ENCODE measurements at places on chromosomes 2 and 18.

DNA sequence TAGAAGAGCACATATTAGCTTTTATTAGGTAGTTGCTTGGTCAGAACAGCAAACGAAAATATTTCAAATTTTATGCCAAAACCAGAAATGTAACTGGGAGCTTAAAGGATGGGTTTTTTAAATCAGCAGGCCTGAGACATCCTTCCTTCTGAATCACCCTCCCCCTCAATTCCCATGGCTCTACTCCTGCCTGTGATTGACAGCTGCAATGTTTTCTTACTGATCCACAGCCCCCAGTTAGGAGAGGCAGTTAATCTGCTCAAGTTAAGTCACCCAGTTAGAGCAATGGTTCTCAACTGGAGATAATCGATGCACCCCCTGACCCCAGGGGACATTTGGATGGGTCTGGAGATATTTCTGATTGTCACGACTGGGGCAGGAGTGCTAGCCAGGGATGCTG is 24.9 kb downstream of the KCTD18 start:
- no peak for DNase-seq

DNA sequence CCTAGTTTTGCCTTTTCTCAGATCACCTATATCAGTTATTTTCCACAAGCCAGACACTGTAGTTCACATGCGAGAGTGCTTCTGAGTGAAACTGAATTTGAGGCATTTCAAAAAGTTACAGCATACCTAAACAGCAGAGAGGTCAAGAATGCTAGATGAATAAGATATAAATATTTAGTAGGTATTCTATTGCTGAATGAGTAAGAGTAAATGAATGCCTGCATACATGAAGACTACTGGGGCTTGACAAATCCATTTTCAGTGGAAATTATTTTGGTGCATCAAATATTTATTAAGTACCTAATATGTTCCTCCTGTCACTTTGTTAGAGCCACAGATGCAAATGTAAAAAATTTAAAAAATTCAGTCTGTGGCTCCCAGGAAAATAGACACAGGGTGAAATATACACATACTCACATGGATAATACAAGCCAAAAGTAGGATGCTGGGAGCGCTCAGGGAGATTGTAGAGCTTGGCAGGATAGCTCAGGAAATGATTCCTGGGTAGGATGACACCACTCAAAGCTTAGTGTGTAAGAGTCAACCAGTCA is 27.6 kb upstream of the CDC42EP3 start:
- no peak for DNase-seq

DNA sequence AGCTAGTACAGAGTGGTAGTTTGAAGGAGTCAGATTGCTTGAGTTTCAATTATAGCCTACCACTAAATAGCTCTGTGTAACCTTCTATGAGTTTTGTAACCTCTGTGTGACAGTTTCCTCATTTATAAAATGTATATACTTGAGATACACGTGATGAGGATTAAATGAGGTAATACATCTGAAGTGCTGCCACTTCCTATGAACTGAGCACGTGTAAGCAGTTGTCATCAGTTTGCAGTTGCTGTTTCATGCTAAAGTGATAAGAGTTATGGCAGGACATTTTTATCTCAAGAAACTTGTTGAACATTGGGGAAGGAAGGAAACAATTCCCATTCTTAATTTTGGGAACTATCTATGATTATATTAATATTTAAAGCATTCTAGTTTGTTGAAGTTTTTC is 38.5 kb downstream of the CARF start:
- DNase-seq = no peak

- no peak for DNase-seq
These were observed 14.0 kb downstream of the ATP8B1 start for GRCh38 chr18:57789090-57789489.

DNA sequence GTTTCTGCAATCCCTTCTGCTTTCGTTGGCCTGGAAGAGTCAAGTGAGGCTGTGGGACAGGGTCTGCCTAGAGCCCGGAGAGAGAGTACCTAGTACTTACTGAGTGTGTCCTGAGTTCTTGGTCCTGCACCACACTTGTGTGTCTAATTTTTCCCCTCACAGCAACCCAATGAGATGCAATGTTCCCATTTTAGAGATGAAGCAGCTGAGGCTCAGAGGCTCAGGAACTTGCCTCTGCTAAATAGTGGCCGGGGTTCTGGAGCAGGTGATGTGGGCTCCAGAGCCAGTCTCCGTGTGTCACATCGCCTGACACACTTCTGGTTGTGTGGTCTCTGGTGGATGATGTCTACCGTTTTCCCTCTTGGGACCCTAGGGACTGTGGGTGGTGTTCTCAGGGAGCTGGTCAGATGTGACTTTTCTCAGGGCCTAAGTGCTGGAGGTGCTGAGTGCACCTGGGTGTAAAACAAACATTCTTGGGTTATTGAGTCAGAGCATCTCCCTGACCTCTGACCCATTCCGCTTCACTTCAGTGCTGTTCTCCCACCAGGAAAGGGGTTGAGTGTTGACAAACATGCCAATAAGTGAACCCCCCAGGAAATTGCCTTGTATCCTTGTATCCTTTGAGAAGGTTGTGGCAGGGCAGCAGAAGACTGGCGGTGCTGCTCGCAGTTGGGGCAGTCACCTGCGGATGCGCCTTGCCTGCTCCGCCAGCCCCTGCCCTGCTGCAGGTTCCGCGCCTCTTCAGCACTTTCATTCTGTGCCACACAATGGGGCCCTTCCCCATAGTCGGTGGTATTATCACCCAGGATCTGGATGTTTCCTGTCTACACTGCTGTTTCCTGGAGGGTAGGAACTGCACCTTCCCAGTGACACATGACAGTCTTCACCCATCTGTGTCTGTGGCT is 32.1 kb downstream of the HK2 start:
- DNase-seq = no peak

- no peak for DNase-seq
These were observed 10.2 kb upstream of the CHN1 start for GRCh38 chr2:175015340-175015739.

DNA sequence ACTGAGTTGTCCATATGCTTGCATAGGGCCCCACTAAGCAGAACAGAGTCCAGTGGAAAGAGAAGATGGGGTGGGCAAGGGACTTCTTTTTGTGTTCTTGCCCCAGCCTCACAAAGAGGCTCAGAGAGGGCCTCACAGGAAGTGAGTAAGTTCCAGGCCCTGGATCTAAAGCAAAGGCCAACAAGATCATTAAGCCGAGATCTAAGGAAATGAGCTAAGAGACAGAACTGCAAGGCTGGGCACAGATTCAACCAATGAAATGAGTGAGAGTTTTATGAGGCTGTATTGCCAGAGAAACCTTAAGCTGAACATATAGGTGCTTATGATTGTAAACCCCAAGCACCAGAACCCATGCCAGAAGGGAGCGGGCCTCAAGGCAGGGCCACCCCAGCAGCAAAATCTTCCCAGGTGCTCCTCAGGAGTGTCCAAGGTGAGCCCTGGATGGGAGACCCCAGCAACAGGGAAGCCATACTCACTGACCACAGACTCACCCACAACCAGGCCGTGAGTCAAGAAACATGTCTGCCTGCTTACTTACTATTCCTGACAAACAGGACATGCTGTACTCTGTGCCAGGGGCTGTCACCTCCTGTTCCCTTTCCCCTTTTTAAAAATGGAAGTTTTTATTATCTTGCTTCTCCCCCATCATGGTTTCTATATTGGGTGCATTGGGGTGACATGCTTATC is 40.2 kb downstream of the SLC14A1 start:
- no peak for DNase-seq

GRCh38 chr2:160405077-160405867 is 88.3 kb downstream of the RBMS1 start:
- no peak for DNase-seq

DNA sequence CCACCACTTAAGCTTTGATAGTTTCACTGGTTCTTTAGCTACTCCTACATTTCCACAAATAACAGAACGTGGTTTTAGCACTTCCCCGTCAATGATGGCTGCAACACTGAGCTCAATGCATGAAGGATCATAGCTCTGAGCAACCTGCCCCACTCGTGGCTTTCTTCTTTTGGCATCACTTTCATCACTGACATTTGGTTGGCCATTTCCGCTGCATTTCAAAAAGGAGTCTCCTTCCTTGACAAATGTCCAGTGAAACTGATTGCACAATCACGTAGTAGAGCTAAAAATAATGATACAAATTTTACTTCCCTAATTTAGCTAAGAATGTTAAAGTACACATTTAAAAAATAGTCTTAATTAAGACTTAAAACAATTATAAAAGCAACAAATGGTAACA is 205.2 kb upstream of the HDAC4 start:
- DNase-seq = no peak

DNA sequence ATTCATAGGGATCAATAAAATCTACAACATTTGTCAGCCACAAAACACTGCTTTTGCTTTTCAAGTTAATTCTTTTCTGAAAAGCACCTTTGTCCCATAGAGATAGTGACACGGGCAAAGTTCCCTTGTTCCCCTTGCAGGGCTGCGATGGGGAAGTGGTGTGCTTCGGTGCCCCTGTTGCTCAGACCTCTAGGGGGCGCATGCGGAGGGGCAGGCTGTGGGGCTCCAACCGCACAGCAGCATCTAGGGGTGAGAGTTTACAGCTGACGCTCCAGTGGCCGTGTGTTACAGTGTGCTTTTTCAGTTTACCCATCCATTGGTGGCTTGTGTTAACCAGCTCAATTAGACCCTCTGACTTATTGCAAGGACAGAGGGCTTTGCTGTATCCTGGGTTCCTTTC is 1432.2 kb upstream of the ACVR2A start:
- no peak for DNase-seq

GRCh38 chr2:122368576-122369243 is 613.3 kb downstream of the TSN start:
- DNase-seq = no peak

GRCh38 chr18:36467614-36468013 is 170.1 kb downstream of the FHOD3 start:
- DNase-seq = no peak

DNA sequence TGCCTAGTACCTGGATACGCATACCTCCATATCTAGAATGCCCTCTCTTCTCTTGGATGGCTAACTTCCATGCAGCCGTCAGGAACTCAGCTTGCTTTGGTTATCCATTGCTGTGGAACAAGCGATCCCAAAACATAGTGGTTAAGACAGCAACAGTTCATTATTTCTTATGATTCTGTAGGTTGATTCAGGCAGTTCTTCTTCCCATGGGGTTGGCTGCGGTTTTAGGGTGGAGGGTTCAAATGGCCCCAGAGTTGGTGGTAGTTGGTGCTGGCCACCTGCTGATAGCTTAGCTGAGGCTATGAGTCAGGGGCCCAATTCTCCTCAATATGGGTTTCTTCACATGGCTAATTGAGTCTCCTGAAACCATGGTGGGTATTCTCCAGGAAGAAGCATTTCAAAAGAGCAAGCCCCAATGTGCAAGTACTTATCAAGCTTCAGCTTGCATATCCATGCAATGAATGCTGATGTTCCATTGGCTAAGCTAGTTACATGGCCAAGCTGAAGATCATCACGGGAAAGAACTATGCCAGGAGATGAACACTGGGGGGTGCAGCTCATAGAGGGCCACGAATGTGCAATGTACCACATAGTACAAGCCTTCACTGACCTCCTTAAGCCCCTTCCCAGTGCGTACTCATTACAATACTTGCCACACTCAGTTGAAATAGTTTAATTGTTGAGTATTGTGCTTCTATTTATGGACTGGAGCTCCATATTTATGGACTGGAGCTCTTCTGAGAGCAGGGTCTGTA is 10.0 kb upstream of the RHOB start:
- no peak for DNase-seq

GRCh38 chr18:76589866-76590265 is 94.8 kb upstream of the ZNF516 start:
- DNase-seq = no peak

DNA sequence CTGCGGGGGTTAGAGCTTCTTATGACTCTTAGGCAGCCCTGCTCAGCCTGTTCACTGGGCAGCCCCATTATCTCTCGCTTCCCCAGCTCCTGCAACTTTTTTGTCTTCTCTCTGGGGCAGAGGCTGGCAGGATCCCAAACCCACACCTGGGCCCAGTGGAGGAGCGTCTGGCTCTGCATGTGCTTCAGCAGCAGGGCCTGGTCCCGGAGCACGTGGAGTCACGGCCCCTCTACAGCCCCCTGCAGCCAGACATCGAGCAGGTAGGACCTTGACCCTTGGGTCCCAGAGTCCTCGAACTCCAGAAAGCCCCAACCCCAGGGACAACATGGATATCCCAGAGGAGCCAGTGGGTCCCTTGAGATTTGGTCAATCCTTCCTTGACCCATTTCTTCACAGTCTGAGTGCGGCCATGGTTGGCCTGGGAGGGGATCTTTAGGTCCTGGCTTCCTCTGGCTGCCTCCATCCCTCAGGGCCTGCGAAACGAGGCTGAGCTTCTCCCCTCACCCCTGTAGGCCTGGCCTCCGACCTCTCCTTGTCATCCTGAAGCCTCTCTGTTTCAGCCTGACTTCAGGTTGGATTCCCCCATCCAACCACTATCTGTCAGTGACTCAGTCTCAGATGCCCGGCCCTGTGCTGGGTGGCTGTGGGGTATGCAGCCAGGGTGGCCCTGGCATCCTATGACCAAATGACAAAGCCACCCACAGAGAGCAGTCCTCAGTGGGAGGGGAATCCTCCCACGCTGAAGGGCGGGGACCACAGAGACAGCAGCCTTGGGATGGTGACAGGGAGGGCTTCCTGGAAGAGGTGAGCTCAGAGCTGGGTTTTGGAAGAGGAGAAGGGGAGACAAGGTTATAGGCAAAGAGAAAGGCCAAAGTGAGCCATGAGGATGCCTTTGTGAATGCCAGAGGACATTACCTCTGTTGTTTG is 214.2 kb downstream of the DYSF start:
- DNase-seq = no peak

- peak; percentile 5 for DNase-seq
These were observed 4.6 kb upstream of the DLX1 start for GRCh38 chr2:172080641-172081220.

- no peak for DNase-seq
These were observed 32.8 kb upstream of the ZNF396 start for GRCh38 chr18:35409911-35410310.

DNA sequence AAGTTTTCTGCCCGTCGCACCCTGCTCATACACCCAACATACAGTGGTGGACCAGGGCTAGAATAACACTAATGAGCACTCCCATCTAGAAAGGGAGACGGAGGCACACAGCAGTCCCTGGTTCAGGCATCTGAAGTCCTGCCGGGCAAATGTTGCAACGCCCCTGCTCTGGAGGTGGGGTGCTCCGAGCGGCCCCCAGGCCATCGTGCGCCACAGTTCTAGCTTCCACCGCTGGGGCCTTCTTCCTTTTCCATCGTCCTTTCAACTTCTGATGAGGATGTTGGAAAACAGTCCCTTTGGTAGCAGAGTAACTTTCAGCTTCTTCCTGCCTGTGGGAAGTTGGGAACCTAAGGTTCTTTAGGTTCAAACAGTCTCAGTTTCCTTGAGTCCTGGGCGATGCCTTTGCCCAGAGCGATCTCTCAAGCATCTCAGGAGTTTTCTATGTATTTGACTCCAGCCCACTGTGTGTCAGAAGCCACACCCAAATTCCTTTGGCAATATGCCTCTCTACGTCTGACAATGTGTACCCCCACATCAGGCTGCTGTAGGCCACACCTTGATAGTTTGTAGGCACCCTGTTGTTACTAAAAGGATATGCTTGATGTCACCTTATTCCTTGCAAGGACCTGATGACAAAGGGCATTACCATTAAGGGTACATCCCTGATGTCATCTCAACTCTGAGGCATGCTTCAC is 258.8 kb downstream of the GLI2 start:
- no peak for DNase-seq

GRCh38 chr18:25449046-25449445 is 97.1 kb upstream of the ZNF521 start:
- no peak for DNase-seq

GRCh38 chr18:74532511-74533025 is 1.7 kb upstream of the CNDP1 start:
- DNase-seq = no peak
